M059J (cell line): ENCODE measurements at places on chromosomes 4 and X. TPM values are rescaled to one million over a fixed set of nuclear protein-coding genes. Genes with fewer than 3 reads are reported as not detected.

The STAP1 gene
- total RNA-seq = not detected in 2 replicates

The SYP gene
- total RNA-seq = 0.25 and 0.54 TPM in 2 replicates

The MSANTD1 gene
- total RNA-seq = 0.10 TPM in 1 of 2 replicates, not detected in the other

The PPA2 gene
- 145 and 159 TPM in 2 replicates for total RNA-seq

- DNase-seq = no peak
Observed at GRCh38 chr4:175787546-175787945, 24.5 kb downstream of the GPM6A start.

- no peak for DNase-seq
Observed at GRCh38 chr4:122673252-122673651, 52.4 kb upstream of the IL21 start.

- DNase-seq = no peak
Observed at GRCh38 chr4:178953447-178954120, 1511.3 kb upstream of the AGA start.

DNA sequence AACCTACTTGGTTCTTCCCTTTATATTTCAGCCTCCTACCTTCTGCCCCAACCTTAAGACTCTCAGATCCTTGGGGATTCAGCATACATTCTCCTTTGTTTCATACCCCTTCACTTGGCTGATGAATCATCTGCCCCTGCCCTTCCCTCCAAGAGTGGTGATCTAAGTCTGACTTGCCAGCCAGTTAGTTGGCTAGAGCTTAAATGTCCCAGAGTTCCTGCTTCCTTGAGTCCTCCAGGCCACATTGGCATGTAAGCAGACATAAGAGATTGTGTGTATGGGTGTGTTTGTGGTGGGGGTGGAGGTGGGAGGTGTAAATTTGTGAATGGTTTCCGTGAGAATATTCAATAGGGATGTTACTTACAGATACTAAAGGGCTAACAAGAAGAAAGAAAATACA lies 3.7 kb upstream of the TEX13D start:
- peak; percentile 29 for DNase-seq

GRCh38 chr4:85790582-85790981 lies 315.6 kb downstream of the ARHGAP24 start:
- no peak for DNase-seq

- no peak for DNase-seq
Observed at GRCh38 chr4:46250997-46251396, 127.1 kb upstream of the GABRG1 start.

GRCh38 chrX:12378253-12378652 lies 240.0 kb downstream of the FRMPD4 start:
- DNase-seq = no peak
